ENCODE measurements at places on chromosomes 3 and 15.

- no peak for DNase-seq
Measured at GRCh38 chr3:120162400-120162799, 68.2 kb upstream of the GSK3B start.

DNA sequence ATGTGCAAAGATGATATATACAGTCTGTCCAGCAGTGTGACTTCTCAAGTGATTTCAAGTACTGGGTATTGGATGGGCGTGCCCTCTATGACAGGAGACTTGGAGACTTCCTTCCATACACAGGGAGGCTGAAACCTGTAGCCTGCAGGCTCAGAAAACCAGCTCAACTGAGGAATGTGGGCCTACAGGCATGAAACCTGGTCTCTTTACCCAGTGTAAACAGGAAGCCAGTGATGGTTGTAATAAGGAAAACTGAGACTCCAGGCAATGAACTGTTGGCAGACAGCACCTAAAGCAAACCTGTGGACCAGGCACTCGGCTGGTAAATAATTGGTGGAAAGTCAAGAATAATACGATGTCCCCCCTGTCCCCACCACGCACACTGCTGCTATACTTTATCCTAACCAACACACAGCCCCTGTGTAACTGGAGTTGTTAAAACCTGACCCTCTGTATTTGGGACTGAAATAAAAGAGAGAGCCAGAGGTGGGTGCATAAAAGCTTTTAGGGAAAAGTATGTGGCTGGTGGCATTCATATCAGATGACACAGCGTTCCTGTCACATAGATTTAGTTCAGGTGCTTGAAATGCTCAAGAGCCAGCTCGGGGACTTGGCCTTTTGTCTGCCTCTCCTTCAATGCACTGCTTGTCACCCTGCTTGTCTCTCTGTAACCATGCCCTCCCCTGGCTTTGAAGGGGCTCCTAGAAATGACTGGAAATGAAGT is 144.7 kb downstream of the TPRG1 start:
- no peak for DNase-seq

DNA sequence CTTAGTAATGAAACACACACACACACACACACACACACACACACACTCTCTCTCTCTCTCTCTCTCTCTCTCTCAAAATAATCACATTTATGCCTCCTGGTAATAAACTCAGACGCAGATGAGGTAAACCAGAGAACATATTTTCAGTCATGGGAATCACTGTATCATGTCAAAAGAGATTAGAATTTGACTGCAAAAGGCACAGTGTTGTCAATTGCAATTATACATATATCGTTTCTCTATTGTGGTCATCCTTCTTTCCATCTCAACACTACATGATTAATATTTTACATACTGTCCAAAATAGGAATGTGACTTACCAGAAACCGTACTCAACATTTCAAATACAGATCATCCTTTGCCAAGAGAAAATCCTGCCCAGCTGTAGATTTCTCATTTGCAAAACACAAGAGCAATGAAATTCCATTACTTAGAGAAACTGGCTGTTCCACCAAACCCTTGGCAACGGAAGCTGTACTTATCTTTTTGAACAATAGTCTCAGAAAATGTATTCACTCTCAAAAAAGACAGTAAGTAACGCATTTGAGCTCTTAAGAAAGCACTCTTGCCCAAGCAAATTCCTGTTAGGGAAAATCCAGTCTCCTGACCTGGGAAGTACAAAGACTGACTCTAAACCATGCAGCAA is 24.3 kb downstream of the PDZRN3 start:
- DNase-seq = no peak

DNA sequence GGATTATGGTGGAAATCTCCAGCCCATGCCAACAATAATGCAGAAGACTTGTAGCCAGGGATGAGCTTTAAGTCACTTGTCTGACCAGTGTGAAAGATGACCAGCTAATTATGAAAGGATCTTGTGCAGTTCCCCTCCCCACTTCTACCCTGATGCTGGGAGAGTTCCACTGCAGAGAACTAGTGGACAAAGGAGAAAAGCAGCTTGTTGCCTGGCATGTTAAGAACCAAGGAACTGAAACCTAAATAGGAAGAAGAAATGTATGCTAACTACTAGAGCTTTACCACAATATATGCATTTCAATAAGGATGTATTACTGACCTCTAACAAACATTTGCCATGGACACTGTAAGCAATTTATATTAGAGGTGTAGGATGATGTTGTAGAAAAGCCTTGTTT is 52.2 kb upstream of the CSTA start:
- no peak for DNase-seq

Data from iPS DF 6.9 (cell line).